ENCODE measurements at places on chromosomes 6 and 20.

DNA sequence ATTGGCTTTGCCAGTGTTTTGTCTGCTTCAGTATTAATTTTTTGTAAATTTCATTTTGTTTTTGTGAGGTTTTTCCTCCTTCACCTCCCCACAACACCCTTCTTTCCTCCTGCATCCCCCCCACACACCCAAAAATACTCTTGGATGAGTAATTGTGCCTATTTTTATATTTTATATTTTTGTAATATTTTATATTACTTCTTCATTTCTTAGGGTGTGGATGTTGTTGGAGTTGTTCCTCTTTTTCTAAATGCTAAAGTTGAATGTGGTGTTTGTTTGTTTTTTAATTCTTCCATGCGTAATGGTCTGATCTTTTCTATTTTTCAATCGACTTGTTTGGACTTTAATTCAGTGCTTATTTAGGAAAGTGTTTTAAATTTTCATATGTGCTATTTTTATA lies 420.5 kb upstream of the SOX4 start:
- DNase-seq, result no peak

DNA sequence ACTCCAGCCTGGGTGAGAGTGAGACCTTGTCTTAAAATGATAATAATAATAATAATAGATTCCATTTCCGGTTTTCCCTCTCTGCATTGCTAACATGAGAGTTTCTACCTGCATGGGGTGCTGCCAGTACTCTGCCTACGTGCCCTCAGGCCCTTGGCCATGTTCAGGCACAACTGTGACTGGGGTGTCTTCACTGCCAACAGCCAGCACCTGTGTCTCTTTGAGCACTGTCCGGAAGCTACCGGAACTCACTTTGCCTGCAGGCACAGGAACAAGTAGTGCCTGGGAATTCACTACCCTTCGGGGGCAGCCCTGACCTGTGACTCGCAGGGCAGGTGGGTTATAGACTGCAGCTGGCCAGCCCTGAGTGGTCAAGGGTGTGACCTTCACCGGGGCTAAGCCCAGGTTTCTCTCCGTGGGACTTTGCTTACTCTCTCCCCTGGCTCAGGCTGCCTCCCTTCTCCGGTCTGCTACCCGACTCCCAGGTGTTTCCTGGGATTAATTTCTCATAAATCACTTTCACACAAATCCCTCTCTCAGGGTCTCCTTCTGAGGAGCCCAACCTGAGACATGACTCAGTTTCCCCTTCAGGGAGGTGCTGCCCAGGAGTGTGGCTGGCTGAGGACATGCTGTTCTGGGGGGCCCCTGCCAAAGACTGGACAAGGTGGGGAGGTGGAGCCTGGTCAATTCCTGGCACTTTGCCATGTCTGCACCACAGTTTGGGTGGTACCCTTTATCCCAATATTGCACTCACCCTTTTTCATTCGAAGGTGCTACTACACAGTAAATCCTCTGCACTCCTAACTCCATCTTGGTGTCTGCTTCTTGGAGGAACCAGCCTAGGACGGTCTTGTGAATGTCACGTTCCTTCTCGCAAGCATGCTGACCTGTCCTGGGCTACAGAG lies 79.5 kb upstream of the RALGAPA2 start:
- no peak for DNase-seq

DNA sequence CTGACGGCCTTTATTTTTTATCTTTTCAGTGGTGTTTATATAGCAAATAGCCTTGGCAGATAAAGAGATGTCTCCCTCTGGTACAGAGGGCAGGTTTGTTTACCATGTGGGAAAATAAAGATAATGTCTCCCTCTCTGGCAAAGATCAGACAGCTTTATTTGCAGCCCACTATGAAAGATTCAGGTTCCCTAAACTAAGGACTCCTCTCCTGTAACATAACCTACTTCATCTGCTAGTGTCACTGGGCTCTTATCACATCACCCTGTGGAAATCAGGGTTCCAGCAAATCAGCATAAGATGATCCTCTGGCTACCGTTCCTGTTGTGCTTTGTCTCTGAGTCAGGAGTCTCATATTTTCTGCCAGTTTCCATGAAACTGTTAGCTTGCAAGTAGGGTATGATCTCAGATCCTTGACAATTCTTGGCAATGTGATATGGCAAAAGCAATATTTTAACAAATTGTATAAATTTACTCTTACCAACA lies 3.1 kb downstream of the FBXL4 start:
- no peak for DNase-seq

DNA sequence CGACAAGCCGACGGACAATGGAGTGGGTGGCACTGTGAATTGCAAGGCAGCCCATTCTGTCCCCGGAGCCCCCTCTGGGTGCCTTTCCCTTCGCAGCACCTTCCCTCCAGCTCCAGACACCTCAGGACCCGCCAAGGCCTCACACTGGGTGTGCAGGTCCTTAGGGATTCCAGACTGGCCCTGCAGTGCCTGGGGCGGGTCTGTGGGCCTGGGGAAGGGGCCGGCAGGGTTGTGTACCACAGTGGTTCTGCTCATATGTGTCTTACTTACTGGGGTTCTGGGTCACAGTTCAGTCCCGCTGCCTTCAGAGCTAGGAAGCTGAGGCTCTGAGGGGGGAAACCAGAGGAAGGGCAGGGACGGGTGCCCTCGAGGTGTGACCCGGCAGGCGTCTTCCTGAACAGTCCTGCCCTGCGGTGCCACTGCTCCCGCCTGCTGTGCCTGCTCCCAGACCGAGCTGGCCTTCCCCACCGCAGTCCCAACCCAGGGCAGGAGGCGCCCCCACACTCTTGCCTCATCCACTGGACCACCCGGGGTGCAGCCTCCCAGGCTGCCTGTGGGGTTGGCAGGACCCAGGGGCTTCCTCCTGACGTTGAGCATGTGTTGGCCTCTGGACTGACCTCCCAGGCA lies 16.3 kb upstream of the SLCO4A1 start:
- no peak for DNase-seq

DNA sequence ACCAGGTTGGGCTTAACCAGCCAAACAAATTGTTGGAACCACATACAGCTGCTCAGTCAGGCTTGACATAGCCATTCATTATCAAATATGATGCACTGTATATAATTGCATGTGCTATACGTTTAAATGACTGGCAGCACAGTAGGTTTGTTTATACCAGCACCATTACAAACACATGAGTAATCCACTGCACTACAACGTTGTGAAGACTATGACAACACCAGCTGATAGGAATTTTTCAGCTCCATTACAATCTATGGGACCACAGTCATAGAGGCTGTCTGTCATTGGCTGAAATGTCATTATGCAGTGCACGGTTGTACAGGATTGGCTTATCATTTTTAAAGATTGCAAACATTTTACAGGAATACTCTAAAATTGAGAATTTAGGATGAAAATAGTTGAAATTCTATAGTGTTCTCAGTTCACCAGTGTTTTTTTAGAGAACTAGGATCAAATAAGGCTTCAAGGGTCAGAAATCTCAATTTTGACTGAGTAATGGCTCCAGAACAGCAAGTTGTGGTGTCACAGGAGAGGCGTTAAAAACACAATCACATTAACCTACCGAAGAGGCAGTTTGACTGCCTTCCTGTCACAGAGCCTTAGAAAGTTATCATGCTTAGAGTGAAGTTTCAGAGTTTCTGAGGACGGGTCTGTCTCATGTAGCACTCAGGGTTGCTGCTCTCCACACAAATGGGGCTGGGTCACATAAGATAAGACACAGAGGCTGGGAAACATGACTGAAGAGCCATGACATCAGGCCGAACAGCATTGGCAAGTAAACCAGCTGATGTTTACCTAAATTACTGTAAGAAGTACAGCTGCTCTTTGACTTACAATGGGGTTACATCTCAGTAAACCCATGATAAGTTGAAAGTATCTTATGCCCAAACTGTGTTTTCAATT lies 60.7 kb upstream of the SMLR1 start:
- DNase-seq, result no peak

DNA sequence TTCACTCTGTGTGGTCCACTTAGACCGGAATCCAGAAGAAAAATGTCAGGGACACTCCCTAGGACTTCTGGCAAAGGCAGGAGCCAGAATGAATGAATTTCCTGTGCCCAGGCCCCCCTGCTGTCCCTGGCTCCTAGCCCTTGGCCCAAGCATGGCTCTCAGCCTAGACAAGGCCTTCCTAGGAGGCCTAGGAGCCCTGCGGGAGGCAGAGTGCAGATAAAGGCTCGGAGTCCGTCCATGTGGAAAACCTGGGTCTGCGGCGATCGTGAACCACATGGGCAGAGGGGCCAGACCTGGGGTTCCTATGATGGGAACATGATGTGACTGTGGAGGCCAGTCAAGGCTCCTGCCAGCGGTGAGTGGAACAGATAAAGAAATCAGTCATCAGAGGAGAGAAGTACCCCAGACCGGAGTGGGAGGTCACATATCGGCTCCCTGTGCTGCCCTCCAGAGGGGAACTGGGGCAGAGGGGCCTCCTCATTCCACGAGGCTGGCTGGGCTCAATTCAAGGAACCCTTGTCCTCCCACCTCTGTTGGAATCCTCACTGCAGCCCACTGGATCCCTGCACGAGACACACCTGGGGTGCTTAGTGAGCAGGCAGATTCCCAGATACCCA lies 5.9 kb upstream of the VSTM2L start:
- DNase-seq, result no peak

DNA sequence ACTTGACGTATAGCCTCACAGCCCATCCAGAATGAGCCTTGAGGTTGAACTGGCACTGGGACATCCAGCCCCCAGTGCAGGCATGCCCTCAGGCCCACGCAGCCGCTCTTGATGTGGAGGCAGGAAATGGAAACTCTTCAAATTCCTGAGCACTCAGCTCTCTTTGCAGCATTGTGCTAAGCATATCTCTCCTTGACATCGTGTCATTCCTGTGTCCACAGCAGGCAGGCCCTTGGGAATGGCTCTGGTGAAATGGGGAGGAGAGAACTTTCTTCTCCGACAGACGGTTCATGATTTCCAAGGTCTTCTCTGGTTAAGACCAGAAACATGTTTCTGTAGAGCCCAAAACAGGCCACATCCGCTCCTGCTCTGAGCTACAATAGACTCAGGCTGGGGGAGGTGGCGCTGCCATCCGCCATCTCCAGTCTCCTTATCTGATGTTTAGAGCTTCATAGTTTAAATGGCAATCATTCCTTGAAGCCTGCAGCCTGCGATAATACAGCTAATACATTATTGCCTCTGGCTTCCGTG lies 248.8 kb downstream of the CDH4 start:
- no peak for DNase-seq

DNA sequence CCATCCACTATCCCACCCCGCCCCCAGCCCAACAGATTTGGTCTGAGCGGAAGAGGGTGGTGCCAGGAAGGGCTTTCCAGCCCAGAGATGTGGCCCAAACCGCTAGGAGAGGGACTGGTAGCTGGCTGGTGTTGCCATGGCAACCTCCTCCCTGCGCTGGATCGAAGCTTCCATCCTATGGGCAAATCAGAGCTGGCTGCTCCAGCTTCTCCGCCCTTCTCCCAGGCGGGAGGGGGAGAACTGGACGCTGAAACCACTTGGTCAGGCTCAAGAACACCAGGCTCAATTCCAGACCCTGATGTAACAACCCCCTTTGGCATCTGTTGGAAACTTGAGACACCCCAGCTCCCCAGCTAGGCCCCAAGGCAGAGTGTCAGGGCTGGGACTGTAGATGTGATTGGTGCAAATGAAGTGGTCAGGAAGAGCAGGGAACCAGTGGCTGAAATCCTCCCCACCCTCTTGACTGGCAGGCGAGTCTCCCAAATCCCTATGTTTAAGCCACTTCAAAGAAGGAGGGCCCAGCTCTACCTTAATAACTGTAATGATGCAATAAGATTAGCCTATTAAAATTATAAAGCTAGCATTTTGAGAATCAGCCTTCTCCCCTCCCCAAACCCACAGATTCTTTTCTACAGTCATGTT lies 4.2 kb downstream of the RIMS4 start:
- DNase-seq, result no peak

DNA sequence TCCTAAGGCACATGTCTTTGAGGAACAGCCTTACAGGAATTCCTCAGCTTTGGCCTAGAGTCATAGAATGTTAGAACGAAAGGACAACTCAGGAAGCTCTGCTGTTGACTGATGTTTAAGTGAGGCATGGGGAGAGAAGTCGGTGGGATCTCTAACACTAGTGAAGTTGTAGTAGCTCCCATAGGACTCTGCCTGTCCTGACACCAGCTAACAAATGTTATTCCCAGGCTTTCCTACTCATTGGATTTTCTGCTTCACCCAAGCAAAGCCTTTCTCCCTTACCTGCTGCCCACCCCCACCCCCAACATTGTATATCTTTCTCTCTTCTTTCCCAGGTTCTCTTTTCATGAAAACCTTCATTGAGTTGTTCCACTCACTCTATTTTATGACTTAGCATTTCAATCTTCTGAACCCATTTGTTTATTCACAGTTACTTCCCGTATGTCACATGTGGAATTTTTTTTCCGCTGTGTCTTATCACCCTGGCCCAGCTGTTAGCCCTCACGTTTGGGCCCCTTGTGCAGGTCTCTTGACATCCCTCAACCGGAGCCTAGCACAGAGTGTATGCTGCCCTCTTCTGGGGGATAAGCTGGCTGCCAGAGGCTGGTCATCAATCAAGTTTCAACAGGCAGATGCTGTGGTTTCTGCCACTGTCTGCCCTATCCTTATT lies 39.2 kb upstream of the RNF8 start:
- DNase-seq, result no peak

Data from effector memory CD4-positive, alpha-beta T cell (primary cell).